ENCODE measurements at places on chromosomes 4 and X. TPM values are rescaled to one million over a fixed set of nuclear protein-coding genes. Genes with fewer than 3 reads are reported as not detected.

GRCh38 chr4:119000400-119000799, 111.7 kb downstream of the SYNPO2 start:
- H3K27ac ChIP-seq, result no peak overlapping the region
- peaks cover 8% of the 10 kb centered on the region for H3K4me1 ChIP-seq
- no peak for DNase-seq
- H3K27me3 ChIP-seq, result no peaks in the 10 kb centered on the region

GPRIN3 gene
- total RNA-seq, result under 0.01 TPM

DNA sequence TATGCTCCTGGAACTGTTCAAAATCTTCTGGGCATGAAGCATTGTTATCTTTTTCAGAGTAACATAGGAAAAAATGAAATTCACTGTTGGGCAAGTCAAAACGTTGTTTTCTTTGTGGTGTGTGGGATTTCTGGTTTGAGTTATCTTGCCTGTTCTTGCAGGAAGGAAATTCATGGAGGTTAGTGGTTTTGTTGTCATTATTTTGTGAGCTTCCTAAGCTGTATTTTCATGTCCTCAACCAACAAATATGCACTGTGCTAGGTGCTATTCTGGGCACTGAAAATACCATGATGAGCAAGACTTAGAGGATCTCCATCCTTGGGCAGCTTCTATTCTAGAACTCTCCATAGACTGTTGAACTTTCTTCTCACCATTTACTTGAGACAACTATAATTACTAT, 16.9 kb downstream of the SPINK2 start:
- H3K36me3 ChIP-seq, result no peaks in the 10 kb centered on the region
- H3K4me3 ChIP-seq, result no peak overlapping the region
- H3K27ac ChIP-seq, result no peak overlapping the region
- H3K27me3 ChIP-seq, result peaks cover 2% of the 10 kb centered on the region

DNA sequence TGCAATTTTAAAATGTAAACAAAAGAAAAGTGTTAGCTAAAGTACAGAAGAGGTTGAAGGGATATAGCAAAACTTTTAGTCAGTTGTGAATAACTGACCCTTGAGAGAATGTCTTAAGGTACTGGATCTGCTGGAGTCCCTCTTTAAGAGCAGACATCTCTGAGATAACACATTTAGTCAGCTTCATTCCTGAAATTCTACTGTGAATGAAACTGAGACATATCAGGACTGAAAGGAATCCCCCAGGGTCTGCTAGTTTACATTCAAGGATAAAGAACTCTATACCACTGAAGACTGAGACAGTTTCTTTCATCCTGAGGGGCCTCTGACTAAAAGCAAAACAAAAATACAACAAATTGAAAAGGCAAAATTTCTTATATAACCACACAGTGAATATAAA, 54.4 kb downstream of the PGRMC1 start:
- H3K4me3 ChIP-seq, result no peak overlapping the region
- H3K4me1 ChIP-seq, result no peaks in the 10 kb centered on the region
- no peak for DNase-seq
- no peaks in the 10 kb centered on the region for H3K27me3 ChIP-seq

DNA sequence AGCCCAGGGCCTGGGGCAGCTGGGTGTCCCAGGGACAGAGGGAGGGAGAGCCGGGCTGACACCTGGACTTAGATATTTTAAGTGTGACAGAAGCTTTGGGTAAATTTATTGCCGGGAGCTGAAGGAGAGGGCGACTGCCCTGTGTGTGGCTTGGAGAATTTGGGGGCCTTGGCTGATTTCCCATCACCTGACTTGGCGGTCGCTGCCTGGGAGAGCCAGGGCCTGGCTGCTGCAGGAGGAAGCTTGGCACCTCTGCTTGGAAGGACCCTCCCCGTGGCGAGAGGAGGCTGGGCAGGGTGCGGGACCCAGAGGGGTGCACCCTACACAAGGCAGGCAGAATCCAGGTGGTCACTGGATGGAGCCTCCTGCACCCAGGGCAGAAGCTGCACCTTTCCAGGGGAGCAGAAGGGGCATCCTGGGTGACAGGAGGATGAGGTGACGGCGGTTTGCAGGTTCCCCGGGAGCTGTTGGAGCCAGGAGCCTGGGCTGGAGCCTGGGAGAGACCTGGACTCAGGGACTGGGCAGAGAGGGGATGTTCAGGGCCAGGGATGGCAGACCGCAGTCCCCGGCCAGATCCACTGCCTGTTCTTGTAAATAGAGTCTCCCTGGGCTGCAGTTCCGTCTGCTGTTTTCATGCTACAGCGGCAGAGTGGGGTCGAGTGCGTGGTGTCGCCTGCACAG, 72.0 kb downstream of the RGS12 start:
- H3K4me1 ChIP-seq, result peaks cover 12% of the 10 kb centered on the region
- no peak for DNase-seq
- H3K27ac ChIP-seq, result no peak overlapping the region
- no peak overlapping the region for H3K4me3 ChIP-seq
- no peaks in the 10 kb centered on the region for H3K36me3 ChIP-seq

ARHGAP24 gene
- 52.5 TPM for total RNA-seq

GRCh38 chr4:16908377-16909021, 10.1 kb upstream of the LDB2 start:
- H3K27me3 ChIP-seq, result no peaks in the 10 kb centered on the region
- no peak overlapping the region for H3K27ac ChIP-seq
- H3K36me3 ChIP-seq, result no peaks in the 10 kb centered on the region
- no peak overlapping the region for H3K4me3 ChIP-seq
- H3K4me1 ChIP-seq, result no peaks in the 10 kb centered on the region

- H3K27me3 ChIP-seq, result no peaks in the 10 kb centered on the region
- H3K27ac ChIP-seq, result no peak overlapping the region
- no peak overlapping the region for H3K4me3 ChIP-seq
Observed at GRCh38 chr4:45317276-45317675, 590.9 kb upstream of the GNPDA2 start.

- no peak for DNase-seq
- no peaks in the 10 kb centered on the region for H3K36me3 ChIP-seq
- H3K27me3 ChIP-seq, result no peaks in the 10 kb centered on the region
- H3K4me3 ChIP-seq, result no peak overlapping the region
- H3K4me1 ChIP-seq, result no peaks in the 10 kb centered on the region
Observed at GRCh38 chr4:178173771-178174170, 731.5 kb upstream of the AGA start.

GRCh38 chr4:10466161-10466560, 8.9 kb upstream of the ZNF518B start:
- H3K27ac ChIP-seq, result no peak overlapping the region
- H3K4me3 ChIP-seq, result no peak overlapping the region
- peaks cover 20% of the 10 kb centered on the region for H3K27me3 ChIP-seq
- H3K36me3 ChIP-seq, result no peaks in the 10 kb centered on the region
- H3K4me1 ChIP-seq, result no peaks in the 10 kb centered on the region

- no peak overlapping the region for H3K27ac ChIP-seq
- H3K4me1 ChIP-seq, result no peaks in the 10 kb centered on the region
- no peaks in the 10 kb centered on the region for H3K27me3 ChIP-seq
- H3K4me3 ChIP-seq, result no peak overlapping the region
- DNase-seq, result no peak
- no peaks in the 10 kb centered on the region for H3K36me3 ChIP-seq
Observed at GRCh38 chr4:147428583-147428982, 52.3 kb upstream of the EDNRA start.

CCNB3 gene
- 0.29 TPM for total RNA-seq

DNA sequence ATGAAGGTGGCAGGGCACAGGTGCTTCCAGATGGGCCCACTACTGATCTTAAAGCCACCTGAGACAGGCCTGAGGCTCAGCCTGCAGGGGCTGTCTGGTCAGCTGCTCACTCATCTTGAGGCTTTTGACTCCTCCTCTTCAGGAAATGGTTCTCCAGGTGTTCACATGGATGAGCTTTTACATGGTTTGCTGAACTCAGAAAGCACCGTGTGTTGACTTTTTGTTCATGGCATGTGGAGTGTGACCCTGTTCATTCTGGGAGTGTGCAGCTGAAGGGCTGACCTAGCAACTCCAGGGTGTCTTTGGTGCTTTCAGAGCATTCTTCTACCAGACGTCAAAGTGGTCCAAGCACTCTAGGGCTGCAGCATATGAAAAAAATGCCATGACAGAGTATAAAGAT, 111.1 kb downstream of the CCNG2 start:
- peaks cover 4% of the 10 kb centered on the region for H3K27me3 ChIP-seq
- H3K36me3 ChIP-seq, result no peaks in the 10 kb centered on the region
- H3K4me3 ChIP-seq, result no peak overlapping the region
- no peaks in the 10 kb centered on the region for H3K4me1 ChIP-seq

GRCh38 chr4:186144946-186145569, 40.6 kb downstream of the FAM149A start:
- H3K36me3 ChIP-seq, result no peaks in the 10 kb centered on the region
- H3K4me1 ChIP-seq, result peaks cover 8% of the 10 kb centered on the region
- peaks cover 10% of the 10 kb centered on the region for H3K27me3 ChIP-seq
- DNase-seq, result peak; percentile 97
- no peak overlapping the region for H3K27ac ChIP-seq

MAGEA2 gene
- total RNA-seq, result not detected

DNA sequence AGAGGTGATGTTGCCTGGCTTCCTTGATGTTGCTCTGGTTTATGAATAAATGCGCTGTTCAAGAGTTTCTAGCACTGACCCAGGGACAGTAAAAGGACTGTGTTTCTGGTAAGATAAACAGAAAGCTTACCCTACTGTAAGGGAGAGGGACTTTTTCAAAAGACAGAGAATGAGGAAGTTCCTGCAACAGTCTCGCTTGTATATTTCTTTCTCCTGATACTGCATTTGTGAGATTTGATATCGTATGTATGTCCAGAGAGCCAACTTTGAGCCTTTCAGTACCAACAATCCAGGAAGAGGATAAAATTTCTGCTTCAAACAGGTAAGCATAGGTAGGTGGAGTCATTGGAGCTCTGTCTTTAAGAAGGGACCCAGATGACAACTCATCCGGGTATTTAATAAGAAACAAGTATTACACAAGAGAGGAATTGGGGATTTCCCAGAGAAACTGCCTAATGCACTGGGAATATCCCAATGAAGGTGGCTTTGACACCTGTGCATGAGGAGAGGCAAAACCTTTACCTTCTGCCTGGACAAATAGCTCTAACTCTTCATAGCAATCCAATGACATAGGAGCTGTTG, 773 bp downstream of the DAPP1 start:
- no peaks in the 10 kb centered on the region for H3K4me1 ChIP-seq
- H3K36me3 ChIP-seq, result no peaks in the 10 kb centered on the region
- no peak overlapping the region for H3K4me3 ChIP-seq
- no peak for DNase-seq

TMEM271 gene
- total RNA-seq, result not detected

DNA sequence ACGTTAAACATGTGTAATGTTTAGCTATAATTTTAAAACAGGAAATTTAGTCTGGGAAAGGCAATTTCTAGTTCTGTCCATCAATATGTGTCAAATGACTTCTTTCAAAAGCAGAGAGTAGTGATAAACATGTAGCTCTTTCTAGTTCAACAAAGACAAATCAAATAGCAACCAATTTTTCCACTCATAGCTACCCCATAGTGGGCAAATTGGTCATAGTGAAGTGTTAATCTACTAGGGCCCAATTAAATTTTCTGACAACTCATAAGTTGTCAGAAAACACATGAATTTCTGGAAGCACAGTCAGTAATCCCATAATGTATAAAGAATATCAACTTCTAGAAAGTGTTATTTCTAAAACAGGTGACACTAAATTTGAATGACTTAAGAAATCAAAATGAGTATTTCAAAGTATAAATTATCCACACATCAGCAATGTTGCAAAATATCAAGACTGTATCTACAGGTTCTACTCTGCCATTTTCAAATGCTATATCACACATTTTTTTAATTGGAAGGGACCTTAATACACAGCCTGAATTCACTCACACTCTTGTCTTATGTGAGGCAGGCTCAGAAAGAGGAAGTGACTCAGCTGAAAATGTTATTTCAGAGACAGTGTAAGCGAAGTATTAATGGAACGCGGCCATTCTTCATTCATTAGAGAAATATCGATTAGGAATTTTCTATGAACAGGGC, 7.7 kb downstream of the OCIAD2 start:
- H3K4me1 ChIP-seq, result peaks cover 26% of the 10 kb centered on the region
- H3K27me3 ChIP-seq, result no peaks in the 10 kb centered on the region
- DNase-seq, result peak; percentile 74
- peak overlapping the region; percentile 62 for H3K27ac ChIP-seq

- H3K36me3 ChIP-seq, result no peaks in the 10 kb centered on the region
- H3K4me3 ChIP-seq, result no peak overlapping the region
- H3K4me1 ChIP-seq, result no peaks in the 10 kb centered on the region
- no peak for DNase-seq
- H3K27ac ChIP-seq, result no peak overlapping the region
- H3K27me3 ChIP-seq, result peaks cover 5% of the 10 kb centered on the region
Observed at GRCh38 chr4:612052-612748, 13.2 kb upstream of the PDE6B start.

Data from osteoblast (primary cell).